Activated CD8-positive, alpha-beta memory T cell treated with anti-CD3 and anti-CD28 coated beads, Interleukin-2, amount 10 ng/mL, durations not matched to agents 7 days and 5 days (primary cell): ENCODE measurements at places on chromosomes 2 and 18. TPM values are rescaled to one million over a fixed set of nuclear protein-coding genes. Genes with fewer than 3 reads are reported as not detected.

HOXD13 gene
- not detected for total RNA-seq

BARD1 gene
- total RNA-seq, result 71.6 TPM

ACTG2 gene
- not detected for total RNA-seq

TAF1B gene
- total RNA-seq, result 31.2 TPM

UGT1A3 gene
- total RNA-seq, result not detected

PTPRM gene
- 3.1 TPM for total RNA-seq

BMP10 gene
- not detected for total RNA-seq

TMEM18 gene
- total RNA-seq, result 22.1 TPM

ANKRD62 gene
- not detected for total RNA-seq

GKN2 gene
- not detected for total RNA-seq

NABP1 gene
- total RNA-seq, result 52.3 TPM

LIMS1 gene
- 57.2 TPM for total RNA-seq

GPC1 gene
- 3.2 TPM for total RNA-seq

FAP gene
- not detected for total RNA-seq

ALPG gene
- total RNA-seq, result not detected

GRCh38 chr2:42846932-42847595 lies 54.7 kb upstream of the HAAO start:
- no peak overlapping the region for H3K4me3 ChIP-seq
- H3K27me3 ChIP-seq, result peaks cover 5% of the 10 kb centered on the region
- DNase-seq, result no peak
- H3K36me3 ChIP-seq, result no peaks in the 10 kb centered on the region

- H3K36me3 ChIP-seq, result no peaks in the 10 kb centered on the region
- no peak overlapping the region for H3K27ac ChIP-seq
- DNase-seq, result no peak
- no peaks in the 10 kb centered on the region for H3K27me3 ChIP-seq
- no peak overlapping the region for H3K4me3 ChIP-seq
These were observed 391.5 kb upstream of the VWC2L start for GRCh38 chr2:214019229-214019972.

DNA sequence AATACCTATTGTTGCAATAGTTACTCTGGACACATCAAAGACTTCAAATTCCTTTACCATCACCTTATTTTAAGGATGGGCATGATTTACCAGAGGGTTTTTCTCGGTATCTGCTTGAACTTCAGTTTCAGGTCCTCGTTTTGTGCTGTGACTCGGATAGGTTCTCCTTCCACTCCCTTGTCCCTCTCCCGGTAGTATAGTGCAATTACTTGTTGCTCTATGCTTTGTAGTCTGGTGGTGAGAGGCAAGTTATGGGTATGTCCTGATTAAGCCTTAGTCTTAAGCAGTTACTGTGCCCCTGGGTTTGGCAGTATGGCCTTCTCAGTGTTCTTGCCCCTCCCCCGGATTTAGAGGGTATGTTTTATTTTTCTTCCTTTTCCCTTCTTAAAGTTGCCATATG lies 96.6 kb downstream of the RHBDD1 start:
- no peak overlapping the region for H3K27ac ChIP-seq
- no peaks in the 10 kb centered on the region for H3K27me3 ChIP-seq
- DNase-seq, result no peak
- no peaks in the 10 kb centered on the region for H3K4me1 ChIP-seq

GRCh38 chr2:50584185-50584584 lies 447.7 kb downstream of the NRXN1 start:
- H3K36me3 ChIP-seq, result no peaks in the 10 kb centered on the region
- no peak overlapping the region for H3K27ac ChIP-seq
- no peaks in the 10 kb centered on the region for H3K4me1 ChIP-seq
- no peak for DNase-seq
- no peak overlapping the region for H3K4me3 ChIP-seq

DNA sequence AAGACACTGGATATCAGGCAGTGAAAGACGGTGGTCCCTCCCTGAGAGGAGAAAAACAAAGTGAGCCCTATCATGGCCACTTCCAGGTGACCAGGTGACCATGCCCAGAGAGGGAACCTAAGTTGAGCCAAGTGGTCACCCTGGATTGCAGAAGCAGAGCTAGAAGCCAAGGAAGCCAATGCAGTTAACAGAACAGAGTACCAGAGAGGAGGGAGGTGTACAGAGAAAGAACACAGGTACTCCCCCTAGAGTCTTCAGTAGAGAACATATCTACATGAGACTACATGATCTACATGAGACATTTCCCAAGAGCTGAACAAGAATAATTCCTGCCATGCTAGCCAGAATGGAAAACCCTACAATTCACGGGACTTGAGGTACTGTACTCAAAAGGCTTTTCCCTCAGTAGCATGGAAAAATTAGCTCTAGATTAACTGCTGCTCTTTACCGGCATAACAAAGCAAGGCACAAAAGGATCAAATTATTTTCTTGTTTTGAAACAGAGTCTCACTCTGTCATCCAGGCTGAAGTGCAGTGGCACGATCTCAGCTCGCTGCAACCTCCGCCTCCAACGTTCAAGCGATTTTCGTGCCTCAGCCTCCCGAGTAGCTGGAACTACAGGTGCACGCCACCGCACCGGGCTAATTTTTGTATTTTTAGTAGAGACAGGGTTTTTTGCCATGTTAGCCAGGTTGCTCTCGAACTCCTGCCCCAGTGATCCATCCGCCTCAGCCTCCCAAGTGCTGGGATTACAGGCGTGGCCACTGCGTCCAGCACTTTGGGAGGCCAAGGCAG lies 23.5 kb downstream of the ROCK2 start:
- no peaks in the 10 kb centered on the region for H3K36me3 ChIP-seq
- H3K27me3 ChIP-seq, result no peaks in the 10 kb centered on the region
- peaks cover 4% of the 10 kb centered on the region for H3K4me1 ChIP-seq
- H3K27ac ChIP-seq, result no peak overlapping the region
- DNase-seq, result no peak
- no peak overlapping the region for H3K4me3 ChIP-seq

DNA sequence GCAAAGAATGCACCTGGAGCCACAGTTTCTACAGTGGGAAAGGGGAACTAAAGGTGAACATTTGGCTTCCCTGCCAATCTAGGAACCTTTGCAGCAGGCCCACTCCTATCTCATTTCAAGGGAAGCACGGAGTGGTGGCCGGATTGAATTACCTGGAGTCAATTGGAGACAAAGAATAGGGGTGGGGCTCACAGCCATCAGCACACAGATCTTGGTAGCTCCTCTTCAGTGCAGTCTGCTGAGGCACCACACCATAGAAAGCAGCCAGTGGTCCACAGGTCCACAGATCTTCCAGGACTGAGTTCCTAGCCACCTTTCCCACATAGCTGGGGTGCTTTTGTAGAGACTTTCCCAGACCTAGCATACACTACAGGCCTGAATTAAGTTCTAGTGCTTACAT lies 43.5 kb upstream of the NXPH2 start:
- DNase-seq, result no peak
- peaks cover 6% of the 10 kb centered on the region for H3K27me3 ChIP-seq
- H3K4me3 ChIP-seq, result no peak overlapping the region
- no peaks in the 10 kb centered on the region for H3K4me1 ChIP-seq

DNA sequence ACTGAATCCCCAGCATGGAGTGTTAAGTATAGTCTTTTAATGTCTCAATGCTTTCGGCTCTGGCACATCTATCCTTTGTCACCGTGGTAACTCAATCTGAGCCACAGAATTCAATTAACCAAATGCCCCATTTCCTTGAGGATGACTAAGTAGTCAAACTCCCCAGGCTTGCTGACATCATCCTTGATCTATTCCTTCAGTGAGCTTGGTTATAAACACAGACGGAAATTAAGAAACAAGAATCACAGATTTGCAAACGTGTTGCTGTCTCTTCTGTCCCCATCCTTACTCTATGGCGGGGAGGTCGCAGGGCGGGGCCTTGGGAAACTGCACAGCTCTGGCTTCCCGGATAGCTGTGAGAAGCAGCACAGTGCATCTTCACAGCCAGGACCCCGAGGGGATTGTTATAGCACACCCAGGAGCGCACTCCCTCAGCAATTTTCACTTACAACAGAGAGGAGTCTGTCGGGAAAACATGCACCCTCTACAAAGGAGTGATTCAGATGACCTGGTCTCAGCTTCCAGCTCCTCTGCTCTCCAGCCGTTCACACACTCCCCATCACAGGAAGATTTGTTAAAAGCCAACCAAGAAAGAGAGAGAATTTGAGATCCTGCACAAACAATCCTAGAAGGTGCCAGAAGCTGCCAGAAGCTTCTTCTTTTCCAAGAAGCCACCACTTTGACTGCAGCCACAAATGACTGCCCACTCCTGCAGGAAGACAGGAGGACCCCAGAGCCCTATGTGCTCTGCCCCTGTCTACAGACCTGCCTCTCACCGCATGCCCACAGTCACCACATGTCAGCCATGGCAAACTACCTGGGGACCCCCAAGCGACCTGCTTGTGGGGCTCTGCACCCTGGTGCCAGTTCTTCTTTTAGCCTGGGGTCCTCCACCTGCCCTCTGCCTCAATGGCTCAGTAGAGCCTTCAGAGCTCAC lies 44.9 kb upstream of the YWHAQ start:
- peaks cover 6% of the 10 kb centered on the region for H3K27me3 ChIP-seq
- H3K27ac ChIP-seq, result no peak overlapping the region
- DNase-seq, result no peak
- peaks cover 9% of the 10 kb centered on the region for H3K4me1 ChIP-seq
- peaks cover 8% of the 10 kb centered on the region for H3K36me3 ChIP-seq

- no peak for DNase-seq
- peaks cover 16% of the 10 kb centered on the region for H3K27me3 ChIP-seq
- peaks cover 3% of the 10 kb centered on the region for H3K36me3 ChIP-seq
- H3K4me1 ChIP-seq, result no peaks in the 10 kb centered on the region
- H3K4me3 ChIP-seq, result no peak overlapping the region
These were observed 258.9 kb upstream of the FBXO11 start for GRCh38 chr2:48165070-48165753.

GRCh38 chr2:186637497-186637800 lies 47.6 kb downstream of the ITGAV start:
- peaks cover 8% of the 10 kb centered on the region for H3K36me3 ChIP-seq
- no peak for DNase-seq
- H3K27ac ChIP-seq, result no peak overlapping the region
- H3K4me1 ChIP-seq, result peaks cover 25% of the 10 kb centered on the region
- no peak overlapping the region for H3K4me3 ChIP-seq

- no peaks in the 10 kb centered on the region for H3K4me1 ChIP-seq
- H3K4me3 ChIP-seq, result no peak overlapping the region
- no peak overlapping the region for H3K27ac ChIP-seq
- no peak for DNase-seq
These were observed 132.0 kb downstream of the EML6 start for GRCh38 chr2:54855434-54855833.

DNA sequence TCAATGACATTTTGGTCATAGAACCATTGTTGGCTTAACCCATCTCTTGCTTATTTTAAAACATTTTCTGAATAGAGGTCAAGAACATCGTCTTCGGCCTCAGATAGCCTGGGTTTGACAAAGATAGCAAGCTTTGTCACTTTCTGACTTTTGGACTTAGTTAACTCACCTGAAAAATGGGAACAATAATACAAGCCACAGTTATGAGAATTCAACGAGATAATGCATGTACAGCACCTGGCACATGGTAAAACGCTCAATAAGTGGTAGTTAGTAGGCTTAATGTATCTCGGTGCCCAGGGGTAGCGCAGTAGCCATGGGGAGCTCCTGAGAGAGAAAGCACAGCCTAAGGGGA lies 446 bp upstream of the COPS7B start:
- H3K27me3 ChIP-seq, result no peaks in the 10 kb centered on the region
- DNase-seq, result no peak
- H3K4me3 ChIP-seq, result peak overlapping the region; percentile 92
- peaks cover 56% of the 10 kb centered on the region for H3K4me1 ChIP-seq
- peaks cover 6% of the 10 kb centered on the region for H3K36me3 ChIP-seq

- H3K36me3 ChIP-seq, result no peaks in the 10 kb centered on the region
- no peak overlapping the region for H3K4me3 ChIP-seq
- peaks cover 3% of the 10 kb centered on the region for H3K27me3 ChIP-seq
These were observed 51.8 kb upstream of the RAB27B start for GRCh38 chr18:54776282-54776977.

DNA sequence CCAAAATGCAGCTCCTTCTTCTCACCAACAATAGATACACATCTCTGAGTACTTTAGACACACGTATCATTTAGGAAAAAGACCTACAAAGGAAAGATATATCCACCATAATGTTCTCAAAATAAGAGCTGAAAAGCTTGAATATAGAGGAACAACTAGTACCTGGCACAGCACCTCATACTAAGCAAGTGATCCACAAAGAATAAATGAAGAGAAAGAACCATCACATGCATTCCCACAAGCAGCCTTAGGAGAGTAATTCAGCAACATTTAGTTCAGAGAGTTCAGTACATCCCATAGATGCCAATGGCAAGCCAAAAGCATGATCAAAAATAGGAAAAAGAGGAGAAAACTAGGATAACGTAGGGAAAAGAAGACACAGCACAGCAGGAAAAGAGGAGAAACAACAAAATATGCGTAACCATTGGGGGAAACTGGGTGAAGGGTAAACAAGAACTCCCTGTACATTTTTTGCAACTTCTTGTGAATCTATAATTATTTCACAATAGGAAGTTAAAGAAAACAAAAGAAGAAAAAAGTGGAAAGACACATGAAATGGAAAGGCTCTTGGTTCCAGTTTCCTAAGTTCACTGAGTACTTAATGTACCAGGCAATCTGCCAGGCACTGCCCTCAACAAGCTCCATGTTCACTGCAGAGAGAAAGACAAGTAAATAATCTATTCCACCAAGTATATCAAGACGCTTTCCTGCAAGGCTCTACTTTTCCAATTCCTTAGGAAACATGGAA lies 22.3 kb downstream of the CLASP1 start:
- peaks cover 21% of the 10 kb centered on the region for H3K36me3 ChIP-seq
- H3K27me3 ChIP-seq, result no peaks in the 10 kb centered on the region
- no peak overlapping the region for H3K4me3 ChIP-seq
- DNase-seq, result no peak
- H3K27ac ChIP-seq, result no peak overlapping the region

- H3K4me1 ChIP-seq, result peaks cover 2% of the 10 kb centered on the region
- H3K36me3 ChIP-seq, result no peaks in the 10 kb centered on the region
- H3K27me3 ChIP-seq, result peaks cover 46% of the 10 kb centered on the region
These were observed 14.3 kb upstream of the PRSS56 start for GRCh38 chr2:232505856-232506255.

- peaks cover 16% of the 10 kb centered on the region for H3K4me1 ChIP-seq
- no peak for DNase-seq
- H3K27me3 ChIP-seq, result no peaks in the 10 kb centered on the region
- H3K36me3 ChIP-seq, result peaks cover 9% of the 10 kb centered on the region
- H3K4me3 ChIP-seq, result no peak overlapping the region
These were observed 22.0 kb downstream of the EPC2 start for GRCh38 chr2:148666555-148666954.

- peak overlapping the region; percentile 84 for H3K4me3 ChIP-seq
- H3K4me1 ChIP-seq, result peaks cover 43% of the 10 kb centered on the region
- peak overlapping the region; percentile 80 for H3K27ac ChIP-seq
- H3K36me3 ChIP-seq, result peaks cover under 1% of the 10 kb centered on the region
These were observed 1.0 kb downstream of the IRS1 start for GRCh38 chr2:226798422-226799210.
